Esophagus muscularis mucosa (tissue), 4 donors: ENCODE measurements at places on chromosomes 16 and 17. TPM values are rescaled to one million over a fixed set of nuclear protein-coding genes. Genes with fewer than 3 reads are reported as not detected.

FOXO3B gene
- total RNA-seq, result 8.4 TPM

OTOA gene
- total RNA-seq, result 0.11 TPM

GRCh38 chr16:57039148-57039812 lies 49.9 kb downstream of the NLRC5 start:
- peaks cover 9% of the 10 kb centered on the region for H3K4me1 ChIP-seq
- H3K27ac ChIP-seq, result no peak overlapping the region
- DNase-seq, result no peak
- H3K36me3 ChIP-seq, result peaks cover 10% of the 10 kb centered on the region
- no peak overlapping the region for H3K4me3 ChIP-seq

DNA sequence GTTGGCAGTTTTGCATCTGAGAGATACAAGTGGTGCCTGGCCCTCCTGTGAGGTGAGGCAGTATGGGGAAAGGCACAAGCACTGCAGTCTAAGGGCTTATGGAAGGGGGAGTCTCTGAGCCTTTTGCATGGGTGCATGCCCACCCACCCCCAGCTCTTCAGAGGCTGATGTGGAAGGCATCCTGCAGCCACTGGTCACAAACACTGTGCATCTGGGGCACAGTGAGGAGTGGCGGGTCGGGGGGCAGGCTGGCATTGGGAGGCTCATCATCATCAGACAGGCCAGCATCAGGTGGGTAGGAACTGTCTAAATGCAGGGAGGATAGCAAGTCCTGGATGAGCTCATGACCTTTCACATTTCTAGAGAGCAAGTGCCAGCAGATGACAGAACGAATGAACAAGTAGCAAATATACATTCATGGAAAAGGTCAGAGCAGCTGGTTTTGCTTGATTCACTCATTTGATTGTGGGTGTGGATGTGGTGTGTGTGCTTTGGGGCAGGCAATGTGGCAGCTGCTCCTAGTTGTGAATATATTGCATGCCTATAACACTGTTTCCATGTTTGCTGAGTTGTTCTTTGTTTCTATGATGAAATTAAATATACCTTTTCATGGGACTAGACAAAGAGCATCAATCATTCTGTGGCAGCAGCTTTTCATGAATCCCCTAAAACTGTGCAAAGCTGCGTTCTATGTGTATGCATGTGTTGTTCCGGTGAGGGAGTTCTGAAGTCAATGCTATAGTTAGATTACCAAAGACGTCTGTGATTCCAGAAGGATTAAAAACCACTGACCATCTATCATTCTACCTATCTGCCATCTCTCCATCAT lies 29.2 kb downstream of the TRIM25 start:
- peaks cover 9% of the 10 kb centered on the region for H3K36me3 ChIP-seq
- DNase-seq, result no peak
- H3K4me1 ChIP-seq, result no peaks in the 10 kb centered on the region
- no peak overlapping the region for H3K4me3 ChIP-seq
- H3K27ac ChIP-seq, result no peak overlapping the region

GRCh38 chr16:88375996-88376834 lies 6.5 kb upstream of the ZNF469 start:
- no peak overlapping the region for H3K27ac ChIP-seq
- H3K4me3 ChIP-seq, result no peak overlapping the region
- no peaks in the 10 kb centered on the region for H3K36me3 ChIP-seq
- no peak for DNase-seq
- peaks cover 18% of the 10 kb centered on the region for H3K4me1 ChIP-seq
- no peaks in the 10 kb centered on the region for H3K27me3 ChIP-seq

- no peaks in the 10 kb centered on the region for H3K27me3 ChIP-seq
- H3K36me3 ChIP-seq, result no peaks in the 10 kb centered on the region
- H3K27ac ChIP-seq, result no peak overlapping the region
- no peaks in the 10 kb centered on the region for H3K4me1 ChIP-seq
- DNase-seq, result no peak
- no peak overlapping the region for H3K4me3 ChIP-seq
These were observed 109.6 kb downstream of the CNTNAP4 start for GRCh38 chr16:76386784-76387183.

- H3K4me1 ChIP-seq, result no peaks in the 10 kb centered on the region
- no peaks in the 10 kb centered on the region for H3K36me3 ChIP-seq
- no peak overlapping the region for H3K27ac ChIP-seq
- DNase-seq, result no peak
These were observed 57.0 kb downstream of the GAS7 start for GRCh38 chr17:10141436-10141835.

DNA sequence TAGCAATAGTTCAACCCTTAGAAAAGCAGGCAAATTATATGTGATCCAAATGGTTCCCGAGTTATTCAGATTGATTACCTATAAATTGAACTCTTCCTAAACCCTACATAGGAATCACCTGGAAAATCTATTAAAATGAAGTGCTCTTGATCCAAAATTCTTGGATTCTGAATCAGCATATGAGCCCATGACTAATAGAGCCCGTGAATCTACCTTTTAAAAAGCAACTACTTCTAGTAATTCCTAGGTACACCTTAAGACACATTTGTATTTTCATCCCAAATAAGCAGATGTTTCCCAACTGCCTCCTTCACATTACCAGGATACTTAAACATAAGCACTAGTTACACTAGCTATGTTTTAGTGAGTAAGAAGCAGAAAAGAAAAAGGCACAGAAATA lies 1171.0 kb upstream of the GOT2 start:
- no peaks in the 10 kb centered on the region for H3K27me3 ChIP-seq
- H3K27ac ChIP-seq, result no peak overlapping the region
- DNase-seq, result no peak
- H3K4me3 ChIP-seq, result no peak overlapping the region
- no peaks in the 10 kb centered on the region for H3K36me3 ChIP-seq

GRCh38 chr17:33266611-33267010 lies 26.5 kb downstream of the ASIC2 start:
- H3K27me3 ChIP-seq, result no peaks in the 10 kb centered on the region
- H3K4me3 ChIP-seq, result no peak overlapping the region
- DNase-seq, result no peak
- H3K4me1 ChIP-seq, result no peaks in the 10 kb centered on the region
- H3K36me3 ChIP-seq, result no peaks in the 10 kb centered on the region
- no peak overlapping the region for H3K27ac ChIP-seq

GRCh38 chr17:7676533-7676932 lies 10.8 kb downstream of the TP53 start:
- H3K4me1 ChIP-seq, result no peaks in the 10 kb centered on the region
- H3K27ac ChIP-seq, result no peak overlapping the region
- peaks cover 50% of the 10 kb centered on the region for H3K36me3 ChIP-seq
- H3K27me3 ChIP-seq, result no peaks in the 10 kb centered on the region
- H3K4me3 ChIP-seq, result no peak overlapping the region

GRCh38 chr17:8226536-8227237 lies 16.3 kb upstream of the AURKB start:
- no peaks in the 10 kb centered on the region for H3K27me3 ChIP-seq
- H3K27ac ChIP-seq, result peak overlapping the region; percentile 77
- peak; percentile 93 for DNase-seq

DNA sequence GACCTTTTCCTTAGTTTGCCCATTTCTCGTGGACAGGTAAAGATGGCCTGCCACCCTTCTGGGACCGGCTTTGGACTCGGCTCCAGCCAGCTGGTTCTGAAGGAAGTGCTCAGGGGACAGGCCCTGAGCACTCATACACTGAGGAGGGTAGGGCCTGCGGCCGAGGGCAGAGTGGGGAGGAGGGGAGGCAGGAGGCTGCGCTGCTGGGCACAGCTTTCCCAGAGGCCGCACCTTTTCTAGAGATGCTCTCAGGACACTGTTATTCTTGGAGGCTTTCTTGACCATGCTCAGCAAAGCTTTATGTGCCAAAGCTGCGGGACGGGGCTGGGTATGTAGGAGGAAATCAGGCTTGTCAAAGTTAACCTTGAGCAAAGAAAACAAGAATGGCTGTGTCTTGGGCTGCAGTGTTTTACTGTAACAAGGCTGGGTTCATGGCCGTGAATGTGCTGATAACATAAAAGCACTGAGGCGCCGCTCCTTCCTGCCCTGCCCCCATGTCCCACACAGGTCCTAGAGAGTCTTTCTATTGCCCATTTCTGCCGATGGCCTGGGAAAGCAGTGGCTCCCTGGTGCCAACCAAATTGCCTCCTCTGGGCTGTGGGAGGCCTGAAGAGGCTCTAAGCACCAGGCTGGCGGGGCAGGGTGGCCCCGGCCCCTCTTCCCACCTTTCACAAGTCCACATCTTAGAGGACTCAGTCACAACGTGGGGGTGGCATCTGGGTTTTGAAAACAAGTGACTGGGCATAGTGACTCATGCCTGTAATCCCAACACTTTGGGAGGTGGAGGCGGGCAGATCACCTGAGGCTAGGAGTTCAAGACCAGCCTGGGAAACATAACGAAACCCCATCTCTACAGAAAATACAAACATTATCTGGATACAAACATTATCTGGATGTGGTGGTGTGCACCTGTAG lies 22.3 kb upstream of the TIMP2 start:
- DNase-seq, result no peak

DNA sequence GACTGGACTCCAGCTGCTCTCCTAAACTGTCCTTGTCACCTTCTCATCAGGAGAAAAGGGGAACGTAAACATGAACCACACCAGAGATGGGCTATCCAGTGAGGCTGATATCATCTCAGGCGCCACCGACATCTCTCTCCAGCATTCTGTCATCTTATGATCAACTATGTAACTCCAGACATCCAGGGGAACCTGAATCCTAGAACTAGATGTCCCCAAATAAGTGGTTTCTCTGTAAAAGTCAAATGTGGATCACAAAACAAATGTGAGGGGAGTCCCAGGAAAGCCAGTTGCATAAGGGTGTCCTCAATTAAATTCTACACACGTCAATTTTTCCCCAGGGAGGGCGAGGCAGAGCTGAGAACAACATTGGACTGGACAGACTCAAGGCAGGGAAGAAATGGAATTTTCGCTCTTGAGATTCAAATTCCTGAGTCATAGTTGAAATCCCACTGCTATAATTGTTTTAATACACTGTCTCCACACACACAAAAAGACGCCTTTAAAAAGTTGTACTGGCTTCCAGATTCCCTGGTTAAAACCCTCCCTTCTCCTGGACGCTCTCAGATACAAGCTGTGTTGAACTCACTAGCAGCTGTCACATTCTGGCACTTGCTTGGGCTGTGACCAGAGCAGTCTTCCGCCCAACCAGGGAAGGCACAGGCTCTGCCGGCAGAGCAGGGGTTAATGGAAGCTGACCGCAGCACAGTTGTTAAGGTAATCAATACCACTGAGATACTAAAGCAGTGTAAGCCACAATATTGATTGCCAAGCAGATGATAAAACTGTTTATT lies 62.6 kb downstream of the ZFHX3 start:
- peaks cover 74% of the 10 kb centered on the region for H3K4me1 ChIP-seq
- no peak overlapping the region for H3K4me3 ChIP-seq
- H3K36me3 ChIP-seq, result no peaks in the 10 kb centered on the region
- no peak for DNase-seq
- H3K27me3 ChIP-seq, result no peaks in the 10 kb centered on the region
- H3K27ac ChIP-seq, result peak overlapping the region; percentile 78
